ENCODE measurements at places on chromosomes 11 and 22.

DNA sequence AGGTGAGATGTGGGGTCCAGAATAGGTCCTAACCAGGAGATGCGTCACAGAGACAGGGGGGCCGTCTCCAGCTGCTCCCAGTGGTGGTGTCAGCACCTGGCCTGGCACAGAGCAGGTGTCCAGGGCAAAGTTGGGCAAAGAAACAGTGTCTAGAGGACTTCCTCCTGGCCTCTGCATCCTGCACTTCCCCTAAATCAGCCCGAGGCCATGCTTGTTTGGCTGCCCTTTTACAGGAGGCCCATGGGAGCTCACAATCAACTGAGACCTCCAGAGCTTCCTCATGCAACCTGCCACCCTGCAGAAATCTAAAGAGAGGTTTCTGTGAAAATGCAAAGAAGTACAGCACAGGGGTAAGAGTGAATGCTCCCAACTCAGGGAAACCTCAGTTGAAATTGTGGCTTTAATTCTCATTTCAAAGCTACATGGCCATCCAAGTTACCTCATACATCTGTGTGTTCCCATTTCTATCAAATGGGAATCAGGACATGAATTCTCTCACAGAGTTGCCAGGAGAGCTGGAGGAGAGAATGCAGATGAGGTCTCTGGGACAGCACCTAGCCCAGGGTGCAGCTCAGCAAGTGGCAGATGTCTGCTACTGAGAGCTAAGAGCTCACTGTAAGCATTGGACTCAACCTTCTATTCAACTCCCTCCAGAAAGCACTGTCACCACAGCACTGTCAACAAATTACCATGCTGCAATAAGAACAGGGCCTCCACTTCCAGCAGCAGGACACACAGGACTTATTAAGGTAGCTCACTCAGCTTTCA is 32.6 kb downstream of the TCIRG1 start:
- DNase-seq: no peak

GRCh38 chr11:69167916-69168691 is 12.4 kb downstream of the SMIM38 start:
- DNase-seq: no peak

DNA sequence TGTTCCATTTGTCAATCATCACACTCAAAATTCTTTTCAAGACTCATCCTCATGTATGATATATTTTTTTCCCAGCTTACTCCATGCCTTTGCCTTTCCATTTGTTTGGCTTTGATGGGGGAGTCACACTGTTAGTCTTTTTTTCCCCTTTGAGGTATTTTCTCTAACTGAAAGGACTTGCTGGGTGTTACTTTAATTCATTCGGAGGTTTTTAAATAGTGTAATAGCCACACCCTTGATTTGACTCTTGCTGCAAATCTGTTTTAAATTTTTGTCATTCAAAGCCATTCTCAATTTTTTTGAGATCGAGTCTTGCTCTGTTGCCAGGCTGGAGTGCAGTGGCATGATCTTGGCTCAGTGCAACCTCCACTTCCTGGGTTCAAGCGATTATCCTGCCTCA is 84.1 kb downstream of the C11orf87 start:
- no peak for DNase-seq

DNA sequence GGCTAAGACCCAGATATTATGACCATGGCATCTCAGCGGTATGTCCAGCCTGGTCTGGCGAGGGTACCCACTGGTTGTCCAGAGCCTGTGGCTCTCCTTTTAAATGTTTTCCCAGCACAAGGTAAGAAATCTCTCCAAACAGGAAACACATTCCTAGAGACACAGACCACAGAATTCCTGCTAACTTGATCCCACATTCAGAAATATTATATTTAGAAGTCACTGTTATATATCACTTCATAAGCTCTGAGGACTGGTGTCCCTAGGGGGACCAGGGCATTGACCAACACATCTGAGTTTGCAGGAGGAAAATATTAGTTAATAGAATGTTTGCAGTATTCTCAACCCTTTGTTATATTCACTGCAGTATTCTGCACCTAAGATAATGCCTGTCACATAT is 23.1 kb downstream of the TMPRSS13 start:
- DNase-seq: no peak

- DNase-seq: no peak
Measured at GRCh38 chr11:126175393-126175792, 36.1 kb downstream of the RPUSD4 start.
